Brain (organoid and tissue), 16 donors: ENCODE measurements at places on chromosomes 12 and 14.
A peak's percentile ranks its signal among the peaks of the same experiment; 100 is the strongest.

DNA sequence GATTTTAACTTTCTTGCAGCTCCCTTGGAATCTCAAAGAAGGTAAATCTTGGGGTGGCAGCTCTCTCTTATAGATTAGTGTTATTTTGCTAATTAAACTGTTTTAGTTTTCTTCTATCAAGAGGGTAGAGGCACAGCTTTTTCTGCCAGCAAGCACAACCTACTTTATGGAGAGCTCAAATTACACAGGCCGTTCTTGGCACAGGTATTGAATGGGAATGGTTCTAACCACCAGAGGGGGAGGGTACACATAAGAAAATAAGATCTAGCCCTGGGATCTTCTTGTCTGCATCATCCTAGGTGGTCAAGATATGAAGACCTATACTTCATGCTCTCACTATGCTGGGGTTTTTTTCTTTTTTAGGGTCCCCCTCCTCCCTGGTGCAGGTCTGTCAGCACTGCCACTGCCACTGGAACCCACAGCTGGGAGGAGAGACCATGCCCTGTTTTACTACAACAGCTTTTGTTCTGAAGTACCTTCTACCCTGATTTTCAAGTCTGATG, 48.6 kb upstream of the STAC3 start:
- no peak for DNase-seq

DNA sequence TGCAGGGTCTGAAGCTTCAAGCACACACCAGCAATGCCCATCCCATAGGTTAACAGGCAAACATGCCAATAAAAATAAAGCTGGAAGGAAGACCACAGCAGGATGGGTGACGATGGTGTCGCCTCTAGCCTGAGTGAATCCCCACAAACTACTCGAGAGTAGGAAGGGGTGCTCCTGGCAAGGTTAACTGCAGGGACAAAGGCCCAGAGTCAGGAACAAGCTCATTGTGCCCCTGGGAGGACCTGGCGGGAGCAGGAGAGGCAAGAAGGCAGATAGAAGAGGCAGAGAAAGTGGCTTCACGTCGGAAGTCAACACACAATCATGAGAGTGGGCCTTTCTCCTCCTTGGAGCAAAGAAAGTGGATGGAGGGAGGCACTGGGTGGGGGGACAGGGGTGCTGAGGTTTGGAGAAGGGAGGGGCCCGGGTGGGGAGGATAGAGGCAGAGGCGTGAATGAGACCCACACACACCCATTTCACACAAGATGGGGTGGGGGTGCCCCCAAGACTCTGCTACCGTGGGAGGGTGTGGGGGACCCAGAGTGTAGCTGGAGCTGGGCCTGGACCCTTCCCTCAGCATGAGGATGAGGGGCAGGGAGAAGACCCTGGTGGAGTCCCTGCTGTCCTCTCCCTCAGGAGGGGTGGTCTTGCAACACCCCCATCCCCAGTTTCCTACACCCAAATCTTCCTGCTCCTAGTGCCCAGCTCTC, 43.1 kb downstream of the DIO3 start:
- no peak for DNase-seq

GRCh38 chr14:91875525-91876286, 8.4 kb upstream of the TC2N start:
- no peak for DNase-seq

DNA sequence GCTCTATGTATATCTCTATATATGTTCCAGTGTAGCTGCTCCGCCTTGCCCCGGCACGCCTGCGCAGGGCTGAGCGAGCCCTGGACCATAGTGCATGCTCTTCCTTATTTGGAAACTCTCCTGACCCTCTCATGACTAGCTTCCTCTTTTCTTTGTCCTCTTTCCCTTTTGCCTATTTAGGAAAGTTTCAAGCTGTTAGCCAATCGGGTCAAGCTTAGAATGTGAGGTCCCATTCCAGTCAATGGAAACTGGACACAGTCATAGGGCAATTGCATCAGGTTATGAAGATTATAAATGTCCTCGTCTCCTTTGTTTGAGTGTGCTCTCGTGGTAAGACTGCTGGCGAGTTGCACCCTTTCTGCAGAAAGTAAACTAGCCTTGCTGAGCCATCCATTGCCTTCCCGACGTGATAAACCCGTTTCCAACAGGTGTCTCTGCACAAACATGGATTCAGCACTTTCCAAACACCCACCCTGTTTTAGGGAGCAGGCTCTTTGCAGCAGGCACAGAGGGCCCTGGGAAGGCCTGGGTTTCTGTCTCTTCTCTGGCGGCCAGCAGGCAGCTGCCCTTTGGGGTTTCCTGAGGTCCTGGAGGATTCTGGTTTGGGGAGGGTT, 30.9 kb downstream of the CCDC92 start:
- no peak for DNase-seq

DNA sequence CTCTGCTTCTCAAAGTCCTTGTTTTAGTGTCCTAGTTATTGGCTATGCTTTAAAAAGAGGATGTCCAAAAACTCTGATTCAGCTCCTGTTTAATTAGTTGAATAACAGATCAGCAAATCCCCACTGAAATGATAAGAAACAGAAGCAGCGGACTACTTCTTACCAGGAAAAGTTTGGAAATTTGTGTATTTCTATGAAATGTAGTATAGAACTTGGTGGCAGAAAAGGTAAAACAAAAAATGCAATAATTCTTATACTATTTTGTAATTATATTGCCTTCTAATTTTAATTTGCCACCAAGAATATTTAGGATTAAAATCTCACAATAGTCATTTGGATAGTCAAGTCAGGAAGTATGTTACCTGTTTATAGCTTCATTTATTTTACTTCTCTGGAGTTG, at the start of gene OR2AP1:
Gene OR2AP1 (plus strand): TSS at position 301 of the 400 bp plus-strand sequence. CDS start 1,947 bp downstream, outside the sequence.
- DNase-seq: no peak

- DNase-seq: no peak
These were observed 26.9 kb downstream of the PPM1A start for GRCh38 chr14:60275932-60276331.

- DNase-seq: no peak
These were observed 163.6 kb upstream of the GSC start for GRCh38 chr14:94933486-94933885.

GRCh38 chr14:91985008-91985407, 37.5 kb upstream of the FBLN5 start:
- no peak for DNase-seq

GRCh38 chr12:89103831-89104230, 248.5 kb downstream of the DUSP6 start:
- no peak for DNase-seq

DNA sequence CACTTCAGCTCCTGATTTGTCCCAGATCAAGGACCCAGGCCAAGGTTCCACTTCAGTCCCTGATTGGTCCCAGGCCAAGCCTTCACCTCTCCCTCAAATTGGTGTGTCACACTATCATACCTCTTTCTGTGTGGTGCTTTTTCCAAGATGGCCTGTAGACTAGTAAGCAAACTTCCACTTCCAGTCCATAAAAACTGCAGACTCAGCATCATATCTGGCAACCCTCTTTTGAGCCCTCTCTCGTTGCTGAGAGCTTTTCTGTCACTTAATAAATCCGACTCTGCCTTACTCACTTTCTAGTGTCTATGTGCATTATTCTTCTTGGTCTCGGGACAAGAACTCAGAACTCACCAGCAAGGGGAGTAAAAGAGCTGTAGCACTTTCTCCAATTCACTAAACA, 1395.1 kb downstream of the LRFN5 start:
- DNase-seq: no peak

GRCh38 chr12:91182636-91183455, at the start of gene DCN:
TSS of gene DCN (minus strand) at chr12:91182817. CDS start at chr12:91178552, 4,265 bp downstream.
- peak; percentile 16 for DNase-seq

- no peak for DNase-seq
These were observed 49.7 kb downstream of the FRS2 start for GRCh38 chr12:69519871-69520270.

- no peak for DNase-seq
These were observed 1166.3 kb downstream of the GALC start for GRCh38 chr14:86826661-86827060.

GRCh38 chr12:79678306-79678705, 12.5 kb downstream of the PAWR start:
- DNase-seq: no peak

DNA sequence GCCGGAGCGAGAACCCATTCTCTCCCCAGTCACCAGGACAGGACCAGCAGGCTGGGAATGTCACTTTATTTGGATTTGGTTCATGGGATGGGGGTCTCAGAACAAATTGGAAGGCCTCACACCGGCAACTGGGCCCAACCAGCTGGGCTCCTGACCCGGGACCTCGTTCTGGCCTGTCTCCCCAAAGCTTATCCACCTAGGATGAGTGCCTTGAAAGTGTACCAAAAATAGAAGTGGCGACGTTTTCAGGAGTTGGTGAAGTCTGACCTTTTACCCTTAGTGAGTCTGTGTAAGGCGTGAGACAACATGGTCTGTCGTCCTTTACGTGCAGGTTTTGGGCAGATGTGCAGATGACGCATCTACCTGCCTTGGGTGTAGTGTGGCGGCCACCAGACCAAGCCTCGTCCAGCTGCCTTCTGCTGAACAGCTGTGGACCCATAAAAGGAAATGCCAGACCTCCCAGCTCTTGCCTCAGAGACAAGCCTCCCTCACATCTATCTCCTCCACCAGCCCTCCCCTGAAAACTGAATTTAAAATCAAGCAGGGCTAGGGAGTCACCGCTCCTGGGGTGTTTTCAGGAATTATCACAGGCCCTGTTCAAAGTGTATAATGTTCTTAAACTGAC, 36.6 kb upstream of the CLMN start:
- no peak for DNase-seq

DNA sequence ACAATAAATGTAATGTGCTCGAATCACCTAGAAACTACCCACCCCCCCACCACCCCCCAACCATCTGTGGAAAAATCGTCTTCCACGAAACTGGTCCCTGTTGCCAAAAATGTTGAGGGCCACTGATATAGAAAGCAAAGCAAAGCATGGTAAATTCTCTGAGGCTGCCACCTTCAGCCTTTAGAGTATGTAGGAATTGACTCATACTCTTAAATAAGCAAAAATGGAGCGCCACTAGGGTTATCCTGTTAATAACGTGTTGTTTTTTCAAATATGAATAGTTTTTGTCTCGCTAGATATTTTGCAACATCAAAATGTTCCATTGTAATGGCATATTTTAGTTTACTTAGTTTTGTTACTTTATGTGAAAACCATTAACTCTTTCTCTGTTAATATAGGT, 18.2 kb downstream of the DYNC1H1 start:
- no peak for DNase-seq

DNA sequence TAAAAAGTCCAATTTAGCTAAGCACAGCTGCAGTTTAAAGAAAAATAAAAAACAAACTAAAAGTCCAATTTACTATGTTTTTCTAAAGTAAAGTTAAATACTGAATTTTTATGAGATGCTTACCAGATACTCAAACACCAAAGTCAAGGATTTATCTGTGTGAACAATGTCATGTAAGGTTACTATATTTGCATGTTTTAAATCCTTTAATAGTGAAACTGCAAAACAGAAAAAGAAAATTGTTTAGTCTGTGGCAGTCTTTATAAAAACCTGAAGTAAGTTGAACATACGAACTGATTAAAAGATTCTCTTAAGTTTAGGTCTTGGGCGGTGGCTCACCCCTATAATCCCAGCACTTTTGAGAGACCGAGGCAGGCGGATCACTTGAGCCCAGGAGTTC, 102.7 kb downstream of the CDK17 start:
- DNase-seq: no peak

- DNase-seq: no peak
These were observed 33.5 kb downstream of the RAD51B start for GRCh38 chr14:67852926-67853604.

GRCh38 chr14:21631084-21631483, 3.7 kb downstream of the OR10G2 start:
- no peak for DNase-seq

GRCh38 chr12:31961137-31961536, 1.9 kb downstream of the RESF1 start:
- DNase-seq: no peak

GRCh38 chr12:132522592-132523380, 32.8 kb downstream of the FBRSL1 start:
- no peak for DNase-seq

- no peak for DNase-seq
These were observed 11.4 kb downstream of the EVL start for GRCh38 chr14:100076606-100077005.

DNA sequence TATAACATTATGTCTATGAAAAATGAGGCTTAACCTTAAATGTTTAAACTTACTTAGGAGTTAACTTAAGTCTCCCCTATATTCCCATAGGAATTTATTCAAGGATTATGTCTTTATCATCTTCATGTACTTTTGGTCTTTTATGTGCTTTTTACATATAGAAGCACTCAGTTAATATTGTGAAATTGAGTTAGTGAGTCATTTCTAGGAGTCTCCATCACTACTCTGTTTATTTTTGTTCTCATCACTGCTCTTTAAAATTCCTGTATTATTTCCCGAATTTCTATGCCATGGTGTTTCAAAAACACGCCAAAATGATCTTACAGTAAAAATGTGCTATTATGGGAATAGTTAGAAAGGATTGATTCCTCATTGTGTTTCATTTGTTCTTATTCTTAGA, 31.6 kb downstream of the TBC1D15 start:
- no peak for DNase-seq

GRCh38 chr12:30169839-30170591, 386.3 kb upstream of the TMTC1 start:
- no peak for DNase-seq

GRCh38 chr14:21978184-21978998, 304.8 kb upstream of the OR4E1 start:
- peak; percentile 25 for DNase-seq

- no peak for DNase-seq
These were observed 71.1 kb downstream of the EPS8 start for GRCh38 chr12:15717940-15718567.

DNA sequence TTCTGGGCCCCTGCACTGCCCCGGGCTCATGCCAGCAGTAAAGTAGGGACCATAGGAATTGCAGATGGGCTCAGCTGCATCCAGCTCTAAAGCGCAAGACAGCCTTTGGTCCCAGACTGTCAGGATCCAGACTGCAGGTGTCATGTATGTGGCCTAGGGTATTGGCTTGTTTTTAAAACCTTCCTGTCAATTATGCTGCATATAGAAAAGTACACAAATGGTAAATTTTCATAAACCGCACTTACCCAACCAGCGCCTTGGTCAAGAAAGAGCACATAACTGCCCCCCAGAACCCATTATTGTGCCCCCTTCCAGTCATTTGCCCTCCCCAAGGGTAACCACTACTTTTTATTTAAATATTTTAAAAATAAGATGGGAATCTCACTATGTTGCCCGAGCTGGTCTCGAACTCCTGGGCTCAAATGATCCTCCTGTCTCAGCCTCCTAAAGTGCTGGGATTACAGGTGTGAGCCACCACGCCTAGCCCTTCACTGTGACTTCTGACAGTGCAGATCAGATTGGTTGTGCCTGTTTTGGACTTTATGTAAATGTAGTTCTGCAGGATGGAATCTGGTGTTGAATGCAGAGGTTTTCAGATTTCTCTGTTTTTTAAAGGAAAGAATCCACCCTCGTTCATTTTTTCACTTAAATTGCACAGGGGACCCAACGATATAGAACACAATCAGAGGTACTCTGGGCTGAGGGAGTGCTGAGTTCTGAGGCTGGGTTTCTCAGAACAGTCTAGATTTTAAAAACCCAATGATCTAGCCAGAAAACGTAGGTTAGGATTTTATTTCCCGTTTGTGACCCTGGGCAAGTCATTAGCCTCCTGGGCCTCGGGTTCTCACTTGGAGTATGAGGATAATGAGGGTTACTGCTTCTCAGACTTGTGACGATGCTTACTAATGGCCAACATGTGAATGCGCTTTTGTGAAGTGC, 6.7 kb downstream of the NR4A1 start:
- no peak for DNase-seq

GRCh38 chr12:92079054-92079385, 66.6 kb downstream of the BTG1 start:
- no peak for DNase-seq

GRCh38 chr14:35213869-35214387, 78.3 kb upstream of the PSMA6 start:
- no peak for DNase-seq
